Activated naive CD4-positive, alpha-beta T cell (primary cell): ENCODE measurements at places on chromosomes 1 and 21.

DNA sequence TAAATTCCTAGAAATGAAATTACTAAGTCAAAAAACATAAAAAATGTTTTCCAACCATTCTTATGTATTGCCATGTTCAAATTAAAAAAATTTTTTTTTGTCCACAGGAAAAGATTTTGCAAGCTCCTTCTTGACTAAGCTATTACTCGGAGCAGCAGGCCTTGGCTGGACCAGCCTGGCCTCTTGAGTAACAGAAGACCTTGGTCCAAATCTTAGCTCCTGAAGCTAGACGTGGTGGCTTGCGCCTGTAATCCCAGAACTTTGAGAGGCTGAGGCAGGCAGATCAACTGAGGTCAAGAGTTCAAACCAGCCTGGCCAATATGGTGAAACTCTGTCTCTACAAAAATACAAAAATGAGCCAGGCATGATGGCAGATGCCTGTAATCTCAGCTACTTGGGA is 77.6 kb downstream of the CLSTN1 start:
- no peak for DNase-seq

GRCh38 chr1:28517649-28517999 is 11.8 kb downstream of the RCC1 start:
- DNase-seq, result no peak

GRCh38 chr1:175744833-175745232 is 1.4 kb upstream of the TNR start:
- no peak for DNase-seq

DNA sequence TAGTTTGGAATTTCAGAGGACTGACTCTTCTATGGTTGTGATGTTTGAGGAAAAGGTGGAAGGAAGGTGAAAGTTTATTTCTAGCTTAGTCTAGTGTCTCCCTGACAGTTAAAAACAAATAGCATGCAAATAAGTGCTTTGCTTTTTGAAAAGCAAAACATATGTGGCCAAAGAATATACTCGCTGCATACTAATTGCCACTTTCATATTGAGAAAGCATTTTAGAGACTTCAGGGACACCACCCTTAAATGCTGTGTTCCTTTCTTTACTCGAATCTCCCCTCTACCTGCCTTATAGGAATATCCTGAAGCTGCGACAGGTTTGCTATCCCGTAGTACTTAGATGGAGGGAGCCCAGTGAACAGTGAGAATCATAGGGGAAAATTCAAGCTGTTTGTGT is 23.2 kb downstream of the GLUL start:
- no peak for DNase-seq

DNA sequence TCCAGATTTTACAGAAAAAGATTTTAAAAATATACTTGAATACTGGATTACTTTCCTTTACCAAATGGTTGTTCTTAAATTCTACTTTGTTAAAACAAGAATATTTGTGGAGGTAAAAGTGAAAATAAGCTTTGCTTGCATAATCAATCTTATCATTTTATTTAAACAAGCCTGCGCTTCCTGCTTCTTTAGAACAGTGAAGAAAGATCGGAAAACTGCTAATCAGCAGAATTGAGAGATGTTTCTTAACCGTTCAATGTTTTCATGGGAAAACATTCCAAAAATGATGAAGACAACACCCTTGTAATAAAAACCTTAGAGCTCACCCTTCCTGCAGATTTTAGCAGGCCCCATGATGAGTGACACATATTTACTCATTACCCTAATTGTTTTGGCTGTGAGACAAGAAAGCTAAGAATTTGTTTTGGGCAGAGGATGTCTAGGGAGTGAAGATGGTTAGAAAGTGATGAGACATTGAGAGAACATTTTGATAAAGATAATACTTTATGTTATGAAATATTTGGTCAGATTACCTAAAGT is 72.6 kb downstream of the TPR start:
- no peak for DNase-seq

- no peak for DNase-seq
Observed at GRCh38 chr1:231374394-231374793, 36.3 kb downstream of the SPRTN start.

GRCh38 chr1:20192364-20192763 is 6.0 kb upstream of the PLA2G2C start:
- DNase-seq, result no peak

- no peak for DNase-seq
Observed at GRCh38 chr1:197150336-197151005, 4.0 kb upstream of the ASPM start.

DNA sequence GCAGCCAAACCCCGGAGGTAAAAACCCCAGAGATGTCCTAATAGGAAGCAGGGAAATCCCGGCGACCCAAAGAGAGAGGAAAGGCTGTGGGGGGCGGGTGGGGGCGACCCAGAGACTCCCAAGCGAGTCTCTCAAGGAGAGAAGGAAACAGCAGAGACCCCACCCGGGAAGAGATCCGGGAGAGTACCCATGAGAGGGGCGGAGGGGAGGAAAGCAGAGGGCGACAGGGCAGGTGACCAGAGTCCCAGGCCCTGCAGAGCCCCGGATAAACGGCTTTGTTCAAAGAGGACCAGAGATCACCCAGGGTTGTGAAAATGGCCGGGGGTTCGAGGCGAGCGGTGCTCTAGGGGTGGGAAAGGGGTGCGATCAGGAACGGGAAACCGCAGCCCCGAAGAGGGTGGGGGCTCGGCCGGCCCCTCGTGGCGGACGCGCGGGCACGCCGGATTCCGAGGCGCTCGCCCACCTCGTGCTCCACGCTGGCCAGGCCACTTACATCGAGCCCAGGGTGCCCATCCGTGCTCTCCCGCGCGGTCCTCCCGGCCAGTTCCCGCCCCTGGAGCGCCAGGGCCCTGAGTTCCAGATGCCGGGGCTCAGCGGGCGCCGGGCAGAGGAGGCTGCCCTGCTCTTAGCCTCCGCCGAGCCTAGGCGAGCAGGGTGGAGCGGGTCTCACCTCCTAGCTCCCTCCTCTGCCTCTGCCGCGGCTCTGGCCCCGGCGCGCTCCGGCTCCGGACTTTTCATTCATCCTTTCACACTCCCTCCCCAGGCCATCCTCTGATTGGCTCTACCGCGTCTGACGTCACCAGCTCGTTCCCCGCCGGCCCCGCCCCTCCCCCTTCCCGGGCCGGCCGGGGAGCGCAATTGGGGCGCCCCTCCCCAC is 52.3 kb downstream of the RHBG start:
- peak; percentile 15 for DNase-seq

GRCh38 chr21:30211071-30211470 is 4.8 kb downstream of the CLDN8 start:
- DNase-seq, result no peak

DNA sequence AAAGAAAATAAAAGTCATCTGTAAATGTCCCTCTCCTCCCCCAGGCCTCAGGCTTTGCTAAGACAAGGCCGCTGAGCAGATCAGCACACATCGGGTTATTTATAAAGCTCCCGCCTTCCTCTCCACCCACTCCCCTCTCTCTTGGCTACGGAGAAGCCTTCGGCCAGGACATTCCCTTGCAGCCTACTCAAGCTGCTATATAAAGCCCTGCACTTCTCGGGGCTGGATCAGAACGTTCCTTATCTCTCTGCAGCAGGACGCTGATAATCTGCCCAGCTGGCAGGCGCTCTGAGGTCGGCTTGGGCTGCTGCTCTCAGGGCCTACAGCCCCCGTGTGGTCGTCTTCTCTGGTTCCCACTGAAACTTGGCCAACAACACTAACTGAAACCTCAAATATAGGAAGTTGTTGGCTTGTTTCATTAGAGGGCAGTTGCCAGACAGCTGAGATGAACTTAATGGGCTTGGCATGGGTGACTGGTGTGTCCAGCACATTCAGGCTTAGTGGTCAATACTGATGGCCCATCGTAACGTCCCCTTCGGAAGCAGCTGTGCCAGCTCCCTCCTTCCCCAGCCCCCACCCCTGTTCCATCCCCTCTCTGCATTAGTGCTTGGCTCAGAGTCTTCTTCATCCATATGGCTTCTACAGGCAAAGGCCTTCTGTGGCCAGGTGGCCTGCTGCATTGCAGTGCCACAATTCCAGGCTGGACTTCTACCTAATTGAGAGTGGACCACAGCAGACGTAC is 64.6 kb downstream of the IER5 start:
- DNase-seq, result no peak

DNA sequence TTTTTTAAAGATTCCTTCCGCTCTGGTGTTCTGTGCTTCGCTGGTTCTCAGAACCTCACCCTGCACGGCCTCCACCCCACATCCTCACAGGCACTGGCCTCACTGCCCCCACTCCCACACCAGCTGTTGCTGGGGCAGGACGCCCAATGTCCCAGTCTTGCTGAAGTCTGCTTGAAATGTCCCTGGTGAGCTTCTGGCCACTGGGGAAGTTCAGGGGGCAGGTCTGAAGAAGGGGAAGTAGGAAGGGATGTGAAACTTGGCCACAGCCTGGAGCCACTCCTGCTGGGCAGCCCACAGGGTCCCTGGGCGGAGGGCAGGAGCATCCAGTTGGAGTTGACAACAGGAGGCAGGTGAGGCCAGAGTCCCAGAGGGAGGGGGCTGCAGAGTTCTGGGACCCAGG is at the start of gene C1QA:
TSS of gene C1QA (plus strand) at position 276 of the 400 bp plus-strand sequence. CDS start 989 bp downstream, outside the sequence.
- no peak for DNase-seq

DNA sequence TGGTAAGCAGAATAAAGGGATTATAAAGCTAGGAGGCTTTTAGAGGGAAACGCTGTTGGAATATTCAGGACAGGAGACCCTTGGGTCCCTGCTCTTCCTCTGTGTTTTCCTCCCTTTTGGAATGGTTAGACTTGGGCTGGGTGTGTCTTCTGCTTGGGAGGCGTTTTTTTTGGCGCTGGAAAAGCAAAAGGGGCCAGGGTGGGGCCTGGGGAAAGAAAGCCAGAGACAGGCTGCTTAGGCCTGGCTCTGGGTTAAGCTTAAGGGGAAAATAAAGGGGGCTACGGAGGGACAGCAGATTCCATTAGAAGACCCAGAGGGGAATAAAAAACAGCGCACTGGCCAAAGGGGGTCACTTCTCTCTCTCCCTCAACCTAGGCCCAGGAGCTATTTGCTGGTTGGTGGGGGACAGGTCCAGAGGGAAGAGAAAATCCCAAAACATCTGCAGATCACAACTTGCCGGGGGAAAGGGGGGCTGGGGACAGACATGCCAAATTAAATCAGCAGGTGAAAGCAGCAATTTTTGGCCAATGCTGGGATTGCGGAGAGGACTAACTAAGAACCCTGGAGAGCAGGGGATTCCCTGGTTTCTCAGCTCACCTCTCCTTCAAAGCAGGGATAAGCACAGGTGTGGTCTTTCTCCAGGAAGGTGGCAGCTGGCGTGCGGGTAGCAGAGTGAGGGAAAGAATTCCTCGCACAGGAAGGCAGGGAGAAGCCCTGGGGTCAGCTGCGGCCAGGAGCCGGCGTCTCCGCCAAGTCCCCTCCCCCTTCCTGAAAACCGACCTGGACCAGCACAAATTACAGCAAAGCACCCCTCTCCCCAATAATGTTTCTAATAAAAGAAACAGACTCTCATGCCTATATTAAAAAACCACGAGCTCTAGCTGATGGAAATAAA is 82.2 kb upstream of the AK4 start:
- no peak for DNase-seq

DNA sequence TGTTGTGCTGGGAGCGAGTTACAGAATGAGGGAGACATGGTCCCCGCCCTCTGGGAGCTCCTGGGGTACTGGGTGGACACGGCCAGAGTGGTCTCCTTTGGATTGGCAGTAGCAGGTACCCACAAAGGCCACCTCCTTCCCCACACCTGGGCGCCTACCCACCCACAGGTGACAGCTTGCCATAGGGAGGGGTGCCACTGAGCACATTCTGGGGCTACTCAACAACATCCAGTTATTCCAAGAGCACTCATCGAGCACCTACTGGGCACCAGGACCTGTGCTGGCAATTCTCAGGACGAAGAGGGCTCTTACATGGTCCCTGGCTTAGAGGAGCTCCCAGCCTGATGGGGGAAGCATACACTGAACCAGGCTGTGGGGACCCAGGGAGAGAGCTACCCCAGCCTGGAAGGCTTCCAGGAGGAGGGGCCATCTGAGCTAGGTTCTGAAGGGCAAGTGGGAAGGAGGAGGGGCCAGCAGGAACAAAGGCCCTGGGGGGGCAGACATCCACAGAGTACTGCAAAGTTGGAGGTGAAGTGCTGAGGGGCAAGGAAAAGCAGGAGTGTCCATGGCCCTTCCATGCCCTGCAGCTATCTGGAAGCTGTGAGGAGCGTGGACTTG is 22.0 kb downstream of the MRPL37 start:
- DNase-seq, result no peak

DNA sequence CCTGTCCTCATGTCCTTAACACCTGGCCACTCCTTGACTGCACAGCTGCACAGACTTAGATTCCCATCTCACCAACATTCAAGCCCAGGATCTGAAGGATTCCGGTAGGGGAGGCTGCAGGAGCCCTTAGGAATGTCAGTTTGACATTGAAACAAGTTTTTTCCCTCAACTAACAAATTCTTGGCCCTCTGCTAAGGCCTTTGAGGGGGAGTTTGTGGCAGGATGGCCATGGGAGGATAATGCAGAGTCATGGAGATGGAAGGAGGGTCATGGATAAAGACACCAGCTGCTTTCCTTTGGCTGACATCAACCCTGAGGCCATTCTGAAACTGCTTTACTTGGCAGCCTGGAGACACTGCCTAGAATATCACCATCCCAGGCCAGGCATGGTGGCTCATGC is 63.4 kb upstream of the PPP2R5A start:
- DNase-seq, result no peak
